BJ (cell line): ENCODE measurements at places on chromosomes 3 and 15.

DNA sequence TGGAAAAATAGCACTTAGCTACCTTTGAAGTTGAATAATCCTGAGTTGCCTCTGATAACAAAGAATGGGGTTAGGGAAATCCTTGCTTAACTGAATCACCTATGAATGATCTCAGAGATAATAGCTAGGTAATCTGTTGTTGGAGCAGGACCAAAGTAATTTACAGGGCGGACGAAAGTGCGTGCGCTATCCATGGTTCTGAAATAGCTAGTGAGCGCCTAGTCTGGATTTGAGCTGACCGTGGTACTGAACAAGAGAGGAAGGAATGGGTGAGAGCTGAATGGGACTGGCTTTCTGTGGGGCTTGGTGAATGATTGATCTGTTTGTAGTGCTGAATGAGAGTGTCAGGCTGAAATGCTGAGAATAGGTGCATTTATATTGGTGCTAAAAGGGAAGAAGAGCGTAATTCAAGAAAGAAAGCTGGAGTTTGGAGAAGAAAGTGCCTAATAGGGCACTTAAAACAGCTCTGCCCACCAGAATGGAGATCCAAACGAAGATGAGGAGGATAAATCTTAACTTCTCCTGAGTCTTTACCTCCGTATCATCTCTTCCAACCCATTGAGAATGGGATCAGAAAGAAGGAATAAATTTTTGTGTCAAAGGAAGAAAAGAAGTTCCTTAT, 10.1 kb downstream of the SCN10A start:
- DNase-seq = no peak

GRCh38 chr3:135141160-135141559, 346.1 kb downstream of the EPHB1 start:
- no peak for DNase-seq

GRCh38 chr3:147420353-147421183, 11.4 kb downstream of the ZIC1 start:
- DNase-seq = no peak

DNA sequence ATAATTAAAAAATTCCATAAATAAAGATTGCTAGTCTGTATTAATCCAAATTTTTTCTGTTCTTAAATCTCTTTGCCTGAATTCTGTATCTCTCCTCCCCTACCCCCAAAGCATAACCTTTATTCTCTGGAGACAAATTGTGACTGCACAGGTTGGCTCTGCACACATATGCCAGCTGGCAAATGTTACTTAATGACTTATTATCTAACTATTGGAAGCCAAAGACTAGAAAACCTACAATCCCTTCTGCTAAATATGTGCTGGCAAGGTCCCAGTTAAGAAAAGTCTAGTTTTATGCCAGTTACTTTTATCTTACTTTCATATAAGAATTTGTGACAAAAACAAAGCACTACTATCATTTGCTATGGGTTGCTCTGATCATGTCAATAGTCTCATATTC, 569.3 kb downstream of the MECOM start:
- DNase-seq = no peak

DNA sequence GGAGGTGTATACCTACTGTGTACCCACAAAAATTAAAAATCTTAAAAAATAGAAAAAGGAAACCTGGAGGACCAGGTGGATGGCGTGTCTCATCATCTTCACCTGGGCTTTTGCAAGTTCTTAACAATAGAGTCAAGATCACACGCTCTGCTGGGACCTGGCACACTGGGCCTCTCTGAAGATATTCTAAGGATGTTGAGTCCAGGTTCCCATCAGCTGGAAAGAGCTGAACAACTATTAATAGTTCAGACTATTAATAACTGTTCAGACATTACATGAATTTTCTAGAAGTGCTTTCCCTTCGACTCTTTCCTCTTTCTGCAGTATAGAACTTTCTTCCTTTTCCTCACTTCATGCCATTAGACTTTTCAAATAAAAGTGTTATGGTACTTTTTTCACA, 320.2 kb upstream of the IL12A start:
- no peak for DNase-seq
